Activated naive CD8-positive, alpha-beta T cell treated with anti-CD3 and anti-CD28 coated beads, Interleukin-2, amount 50 U/mL, for 24 hours (primary cell): ENCODE measurements at places on chromosomes 12 and 14.

- DNase-seq, result no peak
- H3K36me3 ChIP-seq, result peaks cover 7% of the 10 kb centered on the region
- no peaks in the 10 kb centered on the region for H3K27me3 ChIP-seq
- H3K4me3 ChIP-seq, result no peak overlapping the region
- no peaks in the 10 kb centered on the region for H3K4me1 ChIP-seq
Observed at GRCh38 chr12:77047341-77048109, 17.8 kb downstream of the E2F7 start.

GRCh38 chr14:99395909-99396530 lies 84.6 kb downstream of the SETD3 start:
- H3K27ac ChIP-seq, result peak overlapping the region; percentile 39
- H3K36me3 ChIP-seq, result peaks cover 32% of the 10 kb centered on the region
- no peaks in the 10 kb centered on the region for H3K27me3 ChIP-seq
- H3K4me1 ChIP-seq, result peaks cover 9% of the 10 kb centered on the region

- peak; percentile 18 for DNase-seq
- no peak overlapping the region for H3K4me3 ChIP-seq
- no peaks in the 10 kb centered on the region for H3K36me3 ChIP-seq
- H3K4me1 ChIP-seq, result no peaks in the 10 kb centered on the region
- H3K27ac ChIP-seq, result no peak overlapping the region
Observed at GRCh38 chr14:51369814-51370213, 129.8 kb downstream of the TMX1 start.

GRCh38 chr12:129372876-129373275 lies 519.6 kb downstream of the GLT1D1 start:
- H3K27me3 ChIP-seq, result no peaks in the 10 kb centered on the region
- DNase-seq, result no peak
- H3K4me1 ChIP-seq, result no peaks in the 10 kb centered on the region
- H3K4me3 ChIP-seq, result no peak overlapping the region
- H3K27ac ChIP-seq, result no peak overlapping the region
- H3K36me3 ChIP-seq, result no peaks in the 10 kb centered on the region

- H3K4me3 ChIP-seq, result no peak overlapping the region
- peaks cover under 1% of the 10 kb centered on the region for H3K36me3 ChIP-seq
- no peak for DNase-seq
- no peaks in the 10 kb centered on the region for H3K4me1 ChIP-seq
- H3K27ac ChIP-seq, result no peak overlapping the region
Observed at GRCh38 chr14:53285821-53286220, 132.7 kb upstream of the DDHD1 start.

- peaks cover 2% of the 10 kb centered on the region for H3K4me1 ChIP-seq
- H3K4me3 ChIP-seq, result no peak overlapping the region
- H3K27ac ChIP-seq, result no peak overlapping the region
- H3K36me3 ChIP-seq, result no peaks in the 10 kb centered on the region
- no peak for DNase-seq
Observed at GRCh38 chr14:67426161-67426560, 14.2 kb upstream of the PLEK2 start.

GRCh38 chr14:77258566-77258965 lies 12.4 kb downstream of the NGB start:
- no peak for DNase-seq
- H3K27me3 ChIP-seq, result peaks cover 2% of the 10 kb centered on the region
- H3K36me3 ChIP-seq, result no peaks in the 10 kb centered on the region
- H3K27ac ChIP-seq, result no peak overlapping the region
- H3K4me3 ChIP-seq, result no peak overlapping the region

GRCh38 chr14:95406756-95407277 lies 87.1 kb upstream of the CLMN start:
- H3K27me3 ChIP-seq, result no peaks in the 10 kb centered on the region
- H3K4me1 ChIP-seq, result no peaks in the 10 kb centered on the region
- no peak for DNase-seq

GRCh38 chr12:121801595-121802484 lies 2.0 kb upstream of the SETD1B start:
- DNase-seq, result peak; percentile 34
- H3K27ac ChIP-seq, result peak overlapping the region; percentile 95
- peaks cover 45% of the 10 kb centered on the region for H3K4me1 ChIP-seq
- H3K36me3 ChIP-seq, result peaks cover 24% of the 10 kb centered on the region
- H3K27me3 ChIP-seq, result no peaks in the 10 kb centered on the region

DNA sequence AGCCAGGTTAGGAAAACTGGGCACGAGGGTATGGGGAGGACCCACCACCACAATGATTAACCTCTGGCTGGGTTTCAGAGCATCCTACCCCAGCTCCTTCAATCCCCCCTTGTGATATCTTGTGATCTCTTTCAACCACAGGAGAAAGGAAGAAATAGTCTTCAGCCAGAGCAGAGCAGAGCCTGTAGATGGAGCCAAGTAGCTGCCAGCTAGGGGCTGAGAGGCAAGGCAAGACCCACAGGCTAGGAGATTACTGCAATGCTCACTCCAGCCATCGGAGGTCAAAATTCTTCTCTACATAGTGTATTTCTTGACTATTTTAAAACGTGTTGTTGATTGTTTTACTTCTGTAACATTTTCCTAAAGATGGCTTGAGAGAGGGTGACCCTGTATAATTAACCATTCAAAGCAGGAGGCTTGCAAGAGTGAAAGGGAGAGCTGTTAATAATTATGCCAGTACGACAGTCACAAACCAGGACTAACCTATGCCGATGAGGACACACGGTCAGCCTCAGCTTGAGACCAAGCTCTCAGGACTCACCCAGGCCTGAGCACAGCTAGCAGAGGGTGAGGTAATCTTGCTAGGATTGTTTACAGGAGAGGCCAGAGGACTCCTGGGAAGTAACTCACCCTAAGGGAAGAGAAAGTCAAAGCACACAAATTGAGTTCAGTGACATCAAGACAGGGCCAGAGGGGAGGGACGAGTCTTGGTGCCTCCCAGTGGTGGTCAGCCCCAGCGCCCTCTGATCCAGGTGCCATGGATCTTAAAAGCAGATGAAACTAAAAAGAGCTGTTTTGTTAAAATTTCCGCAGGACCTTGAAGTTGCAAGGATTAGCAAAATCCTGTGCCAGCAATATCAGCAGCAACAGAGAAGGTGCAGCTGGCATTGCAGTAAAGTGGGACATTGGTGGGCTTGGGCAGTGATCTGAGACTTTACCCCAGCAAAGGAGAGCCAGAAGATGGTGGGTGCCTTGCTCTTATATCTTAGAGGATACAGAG lies 29.8 kb upstream of the CDKN3 start:
- H3K36me3 ChIP-seq, result no peaks in the 10 kb centered on the region
- H3K4me3 ChIP-seq, result no peak overlapping the region
- DNase-seq, result peak; percentile 18
- no peaks in the 10 kb centered on the region for H3K4me1 ChIP-seq

- no peak overlapping the region for H3K4me3 ChIP-seq
- no peaks in the 10 kb centered on the region for H3K27me3 ChIP-seq
- peaks cover 49% of the 10 kb centered on the region for H3K4me1 ChIP-seq
- peaks cover 5% of the 10 kb centered on the region for H3K36me3 ChIP-seq
Observed at GRCh38 chr14:68295316-68295816, 475.8 kb downstream of the RAD51B start.

GRCh38 chr14:21083565-21084325 lies 13.6 kb downstream of the ARHGEF40 start:
- no peak overlapping the region for H3K4me3 ChIP-seq
- H3K4me1 ChIP-seq, result peaks cover 16% of the 10 kb centered on the region
- no peak overlapping the region for H3K27ac ChIP-seq
- DNase-seq, result no peak
- no peaks in the 10 kb centered on the region for H3K27me3 ChIP-seq

GRCh38 chr12:32755051-32755653 lies 545 bp downstream of the YARS2 start:
- peak overlapping the region; percentile 92 for H3K4me3 ChIP-seq
- peaks cover 25% of the 10 kb centered on the region for H3K4me1 ChIP-seq
- H3K27me3 ChIP-seq, result no peaks in the 10 kb centered on the region
- DNase-seq, result peak; percentile 77
- H3K36me3 ChIP-seq, result peaks cover 27% of the 10 kb centered on the region
- peak overlapping the region; percentile 91 for H3K27ac ChIP-seq

GRCh38 chr14:64574371-64575107 lies 24.8 kb downstream of the PPP1R36 start:
- no peak for DNase-seq
- no peak overlapping the region for H3K27ac ChIP-seq
- no peak overlapping the region for H3K4me3 ChIP-seq
- H3K36me3 ChIP-seq, result no peaks in the 10 kb centered on the region

GRCh38 chr12:109469517-109469916 lies 7.6 kb downstream of the KCTD10 start:
- H3K27ac ChIP-seq, result no peak overlapping the region
- peaks cover 3% of the 10 kb centered on the region for H3K4me1 ChIP-seq
- H3K27me3 ChIP-seq, result no peaks in the 10 kb centered on the region
- peaks cover 11% of the 10 kb centered on the region for H3K36me3 ChIP-seq
- H3K4me3 ChIP-seq, result no peak overlapping the region

DNA sequence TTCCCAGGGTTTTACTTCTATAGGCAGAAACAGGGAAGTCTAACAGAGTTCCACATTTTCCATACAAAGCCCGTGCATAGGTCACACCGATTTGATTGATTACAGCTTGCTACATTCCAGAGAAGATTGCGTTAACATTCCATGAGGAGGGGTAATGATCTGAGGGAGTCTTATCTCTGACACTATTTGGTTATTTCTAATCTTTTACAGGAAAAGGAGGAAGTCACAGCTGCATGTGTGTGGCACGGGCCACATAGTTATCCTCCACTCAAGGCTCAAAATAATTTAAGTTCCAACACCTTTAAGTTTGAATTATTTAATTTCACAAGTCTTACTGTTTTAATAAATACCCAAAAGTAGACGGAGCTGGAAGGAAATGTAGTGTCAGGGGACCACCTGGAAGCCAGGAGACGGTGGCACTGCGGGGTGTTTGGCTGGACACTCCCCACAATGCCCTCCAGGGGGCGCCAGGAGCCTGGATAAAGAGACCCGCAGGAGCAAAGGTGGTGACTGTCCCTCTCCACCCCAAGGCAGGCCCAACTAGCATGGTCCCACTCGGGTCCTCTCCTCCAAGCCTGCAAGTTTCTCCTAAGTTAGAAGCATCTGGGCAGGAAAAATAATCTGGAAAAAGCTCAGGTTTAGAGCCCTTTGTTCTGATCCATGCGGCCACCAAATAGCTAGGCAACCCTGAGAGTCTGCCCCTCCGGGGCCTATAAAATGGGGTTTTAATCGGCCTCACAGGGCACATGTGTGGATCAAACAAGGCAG lies 20.2 kb downstream of the KRT8 start:
- no peaks in the 10 kb centered on the region for H3K36me3 ChIP-seq
- H3K27ac ChIP-seq, result no peak overlapping the region
- peak; percentile 88 for DNase-seq

DNA sequence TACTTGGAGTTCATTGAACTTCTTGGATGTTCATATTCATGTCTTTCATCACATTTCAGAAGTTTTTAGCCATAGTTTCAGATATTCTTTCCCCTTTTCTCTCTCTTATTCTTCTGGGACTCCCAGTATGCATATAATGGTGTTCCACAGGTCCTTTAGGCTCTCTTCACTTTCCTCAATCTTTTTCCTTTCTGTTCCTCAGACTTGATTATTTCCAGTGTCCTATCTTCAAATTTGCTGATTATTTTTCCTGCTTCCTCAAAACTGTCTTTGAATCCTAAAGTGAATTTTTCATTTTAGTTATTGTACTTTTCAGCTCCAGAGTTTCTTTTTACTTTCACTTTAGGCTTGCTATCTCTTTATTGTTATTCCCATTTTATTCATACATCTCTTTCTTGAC lies 8.8 kb upstream of the ZFP36L1 start:
- no peaks in the 10 kb centered on the region for H3K27me3 ChIP-seq
- peak overlapping the region; percentile 37 for H3K4me3 ChIP-seq
- peaks cover 63% of the 10 kb centered on the region for H3K4me1 ChIP-seq
- H3K27ac ChIP-seq, result peak overlapping the region; percentile 8
- H3K36me3 ChIP-seq, result peaks cover 20% of the 10 kb centered on the region

DNA sequence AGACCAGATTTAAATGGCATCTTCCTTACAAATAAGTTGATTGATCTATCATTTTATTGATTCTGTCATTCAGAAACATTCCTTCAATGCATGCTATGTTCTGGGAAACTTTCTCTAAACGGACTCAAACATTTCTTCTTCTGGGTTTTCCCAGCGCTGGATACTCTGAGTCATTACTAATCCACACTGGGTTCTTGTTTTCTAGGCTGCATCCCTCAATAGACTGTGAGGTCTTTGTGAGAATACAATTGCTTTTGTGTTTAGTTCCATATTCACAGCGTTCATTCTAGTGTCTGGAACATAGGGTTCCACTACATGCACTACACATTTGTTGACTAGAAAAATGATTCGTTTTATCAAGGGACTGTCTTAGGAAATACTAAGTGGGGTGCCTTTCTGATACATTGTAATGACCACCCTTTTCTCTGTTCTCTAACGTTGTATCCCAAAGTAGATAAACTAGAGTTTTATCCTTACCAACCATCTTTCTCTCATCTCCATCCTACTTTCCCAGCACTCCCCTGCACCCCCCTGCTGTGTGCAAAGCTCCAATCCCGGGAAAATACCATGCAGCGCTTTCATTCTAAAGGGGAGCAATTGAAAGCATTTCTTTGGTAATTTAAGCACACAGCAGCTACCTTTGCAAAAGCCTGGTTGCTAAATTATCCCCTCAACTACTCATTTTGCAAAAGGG lies 878.7 kb downstream of the DIO2 start:
- H3K4me3 ChIP-seq, result no peak overlapping the region
- peaks cover 2% of the 10 kb centered on the region for H3K27me3 ChIP-seq
- no peaks in the 10 kb centered on the region for H3K4me1 ChIP-seq

DNA sequence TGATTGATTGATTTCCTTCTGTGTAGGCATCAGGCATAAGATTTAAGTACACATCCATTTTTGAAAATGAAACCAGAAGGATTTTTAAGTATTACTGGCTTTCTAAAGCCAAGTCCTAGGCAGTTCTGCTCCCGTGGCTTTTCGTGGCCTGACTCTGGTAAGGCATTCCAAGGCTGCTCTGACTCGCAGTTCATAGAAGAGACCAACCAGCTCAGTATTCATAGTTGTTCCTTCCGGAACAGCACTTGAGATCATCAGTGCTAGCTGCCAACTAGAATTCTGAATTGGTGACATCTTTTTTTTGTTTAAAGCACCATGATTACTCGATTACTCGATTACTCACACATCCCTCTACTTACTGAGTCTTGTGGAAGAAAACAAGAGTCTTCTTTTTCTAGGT lies 25.9 kb downstream of the SUDS3 start:
- H3K27ac ChIP-seq, result no peak overlapping the region
- H3K27me3 ChIP-seq, result no peaks in the 10 kb centered on the region
- DNase-seq, result no peak
- no peaks in the 10 kb centered on the region for H3K4me1 ChIP-seq

- no peaks in the 10 kb centered on the region for H3K4me1 ChIP-seq
- no peaks in the 10 kb centered on the region for H3K36me3 ChIP-seq
- H3K4me3 ChIP-seq, result no peak overlapping the region
Observed at GRCh38 chr12:73906757-73907156, 630.9 kb upstream of the ATXN7L3B start.

GRCh38 chr12:95838125-95838524 lies 20.6 kb upstream of the SNRPF start:
- peaks cover 5% of the 10 kb centered on the region for H3K4me1 ChIP-seq
- no peak for DNase-seq
- H3K27me3 ChIP-seq, result peaks cover 16% of the 10 kb centered on the region
- H3K36me3 ChIP-seq, result no peaks in the 10 kb centered on the region
- no peak overlapping the region for H3K4me3 ChIP-seq

DNA sequence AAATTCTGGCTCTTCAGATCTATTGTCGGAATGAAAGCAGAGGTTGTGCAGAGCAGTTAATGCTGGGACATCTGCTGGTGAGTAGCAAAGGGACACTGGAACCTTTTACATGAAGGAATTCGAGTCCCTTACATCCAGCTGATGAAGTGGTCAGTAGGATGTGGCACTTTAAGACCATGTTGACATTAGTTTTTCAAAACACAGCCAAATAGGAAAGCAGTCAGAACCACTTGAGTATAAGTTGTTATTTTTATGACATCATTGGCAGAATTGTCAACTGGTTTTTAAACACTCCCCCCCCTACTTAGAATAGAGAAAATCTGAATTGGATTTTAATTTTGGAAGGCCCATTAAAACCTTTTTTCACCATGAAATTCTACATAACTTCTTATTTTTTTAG lies 46.8 kb upstream of the AMN start:
- no peak for DNase-seq
- H3K4me1 ChIP-seq, result peaks cover 10% of the 10 kb centered on the region
- peaks cover 21% of the 10 kb centered on the region for H3K36me3 ChIP-seq
- H3K4me3 ChIP-seq, result no peak overlapping the region
